ENCODE measurements at places on chromosomes 1 and 21. TPM values are rescaled to one million over a fixed set of nuclear protein-coding genes. Genes with fewer than 3 reads are reported as not detected.

DNA sequence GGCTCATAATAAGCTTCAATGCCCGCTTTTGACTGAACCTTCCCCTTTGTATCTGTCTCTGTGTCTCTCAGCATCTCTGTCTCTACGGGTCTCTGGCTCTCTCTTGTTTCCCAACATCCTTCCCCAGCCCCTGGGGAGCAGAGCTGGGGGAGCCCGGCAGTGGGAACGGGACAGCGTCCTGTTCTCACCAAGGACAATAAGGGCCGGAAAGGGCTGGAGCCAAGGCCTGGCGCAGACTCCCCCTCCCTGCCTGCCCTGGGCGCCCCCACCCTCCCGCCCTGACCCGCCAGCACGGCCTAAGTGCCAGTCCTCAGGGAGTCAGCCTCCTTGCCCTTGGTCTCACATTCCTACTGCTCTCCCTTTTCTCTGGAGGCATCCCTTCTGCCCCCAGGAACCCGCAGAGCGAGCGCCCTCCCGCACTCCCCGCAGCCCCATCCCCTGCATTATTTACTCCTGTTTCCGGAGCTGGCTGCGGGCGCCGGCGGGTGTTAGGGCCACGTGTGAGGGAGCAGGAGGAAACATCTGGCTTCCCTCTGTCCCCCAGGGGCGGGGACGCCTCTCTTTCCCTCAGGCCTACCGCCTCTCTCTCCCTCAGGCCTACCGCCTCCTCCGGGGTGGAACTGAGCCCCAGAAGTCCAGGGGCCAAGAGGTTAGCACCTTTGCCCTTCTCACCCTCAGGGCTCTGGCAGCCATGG is 6.5 kb downstream of the KRTCAP2 start:
- no peak for DNase-seq

The ST6GALNAC3 gene
- total RNA-seq: 70.7 TPM

GRCh38 chr1:206507284-206508129 is at the start of gene RASSF5:
TSS of gene RASSF5 (plus strand) at chr1:206507531. CDS start at chr1:206507603, 72 bp downstream.
- peak; percentile 34 for DNase-seq

DNA sequence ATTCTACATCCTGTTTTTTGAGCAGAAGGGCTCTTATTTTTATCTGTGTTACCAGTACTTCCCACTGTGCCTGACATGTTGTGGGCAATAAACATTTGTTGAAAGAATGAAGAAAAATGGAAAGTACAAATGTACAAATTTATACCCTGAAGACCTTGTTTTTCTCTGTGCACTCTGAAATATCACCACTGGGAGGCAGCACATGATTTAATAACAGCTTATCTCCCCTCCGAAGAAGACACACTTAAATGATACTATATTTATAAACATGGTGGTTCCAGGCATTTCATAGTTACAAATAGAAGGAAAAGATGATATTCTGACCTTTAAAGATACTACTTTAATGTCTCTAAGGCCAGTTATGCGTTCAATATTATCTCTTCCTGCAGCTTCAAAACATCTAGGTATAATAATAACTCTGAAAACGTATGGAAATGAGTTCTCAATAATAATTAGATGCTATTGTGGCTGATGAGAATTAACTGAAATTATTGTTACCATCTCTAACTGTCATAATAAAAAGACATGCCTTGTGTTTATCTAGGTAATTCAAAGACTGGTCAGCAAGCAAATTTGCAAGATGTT is 12.8 kb downstream of the DYNLT5 start:
- peak; percentile 68 for DNase-seq

- DNase-seq: no peak
Measured at GRCh38 chr1:18175530-18176377, 68.2 kb downstream of the IGSF21 start.

- no peak for DNase-seq
Measured at GRCh38 chr1:5601516-5601915, 390.7 kb downstream of the NPHP4 start.

The GPR52 gene
- 0.19 TPM for total RNA-seq

The SLC44A5 gene
- not detected for total RNA-seq

DNA sequence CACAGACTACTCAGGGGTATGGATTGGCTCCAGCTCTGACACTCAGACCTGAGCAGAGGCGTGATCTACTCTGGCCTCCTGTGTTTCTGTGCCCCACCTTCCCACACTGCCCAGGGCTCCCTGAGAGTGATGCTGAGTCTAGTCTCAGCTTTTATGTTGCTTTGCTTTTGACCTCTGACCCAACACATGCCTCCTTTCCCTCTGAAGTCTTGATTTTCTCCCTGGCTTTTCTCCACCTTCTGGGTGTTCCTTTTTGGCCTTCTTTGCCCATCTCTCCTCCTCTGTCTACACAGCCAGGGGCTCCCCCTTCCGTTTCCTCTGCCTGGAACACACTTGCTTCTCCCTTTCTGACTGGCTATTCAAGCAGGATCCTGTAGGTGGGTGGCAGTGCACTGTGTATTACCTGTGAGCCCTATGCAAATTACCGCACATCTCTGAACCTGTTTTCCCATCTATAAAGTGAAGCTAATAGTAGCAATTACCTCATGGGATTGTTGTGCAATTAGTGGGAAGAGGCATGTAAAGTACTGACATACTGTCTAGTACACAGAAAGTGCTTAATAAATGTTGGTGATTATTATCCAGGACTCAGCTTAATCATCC is 13.7 kb upstream of the MEX3A start:
- DNase-seq: no peak

- no peak for DNase-seq
Measured at GRCh38 chr1:239547987-239548386, 161.6 kb downstream of the CHRM3 start.

GRCh38 chr1:228061411-228062084 is 21.0 kb upstream of the ARF1 start:
- DNase-seq: no peak

- DNase-seq: no peak
Measured at GRCh38 chr1:3298197-3298596, 156.3 kb upstream of the ARHGEF16 start.

DNA sequence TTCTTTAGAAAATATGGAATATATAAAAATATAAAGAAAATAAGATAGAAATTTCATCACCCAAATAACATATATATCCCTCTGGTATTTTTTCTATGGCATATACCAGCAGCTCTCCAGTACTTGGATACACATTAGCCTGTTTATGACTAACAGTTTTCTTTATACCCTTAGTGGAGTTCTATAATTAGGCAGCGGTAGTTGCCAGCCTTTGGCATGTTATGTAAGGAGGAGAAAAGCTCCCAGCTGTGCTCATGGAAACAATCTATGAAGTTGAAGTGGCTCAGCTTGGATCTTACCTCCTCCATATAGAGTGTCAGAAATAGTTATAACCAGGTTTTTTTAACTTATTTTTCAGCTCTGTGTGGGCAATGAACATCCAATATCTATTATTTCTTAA is 1636.8 kb downstream of the AMY1C start:
- no peak for DNase-seq

DNA sequence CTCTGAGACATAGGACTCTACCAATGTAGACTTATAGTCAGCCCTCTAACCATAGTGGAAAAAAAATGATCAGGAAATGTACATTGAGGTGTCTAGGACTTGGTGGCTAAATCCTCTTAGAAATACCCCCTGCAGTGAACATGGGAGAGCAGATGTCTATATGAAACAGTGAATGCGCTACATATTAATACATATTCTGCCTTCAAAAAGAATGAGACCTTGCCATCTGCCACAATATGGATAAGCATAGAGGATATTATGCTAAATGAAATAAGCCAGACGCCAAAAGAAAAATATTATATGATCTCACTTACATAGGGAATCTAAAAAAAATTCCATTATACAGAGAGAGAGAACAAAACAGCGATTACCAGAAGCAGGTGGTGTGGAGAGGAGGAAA is 66.6 kb upstream of the HAO2 start:
- no peak for DNase-seq

DNA sequence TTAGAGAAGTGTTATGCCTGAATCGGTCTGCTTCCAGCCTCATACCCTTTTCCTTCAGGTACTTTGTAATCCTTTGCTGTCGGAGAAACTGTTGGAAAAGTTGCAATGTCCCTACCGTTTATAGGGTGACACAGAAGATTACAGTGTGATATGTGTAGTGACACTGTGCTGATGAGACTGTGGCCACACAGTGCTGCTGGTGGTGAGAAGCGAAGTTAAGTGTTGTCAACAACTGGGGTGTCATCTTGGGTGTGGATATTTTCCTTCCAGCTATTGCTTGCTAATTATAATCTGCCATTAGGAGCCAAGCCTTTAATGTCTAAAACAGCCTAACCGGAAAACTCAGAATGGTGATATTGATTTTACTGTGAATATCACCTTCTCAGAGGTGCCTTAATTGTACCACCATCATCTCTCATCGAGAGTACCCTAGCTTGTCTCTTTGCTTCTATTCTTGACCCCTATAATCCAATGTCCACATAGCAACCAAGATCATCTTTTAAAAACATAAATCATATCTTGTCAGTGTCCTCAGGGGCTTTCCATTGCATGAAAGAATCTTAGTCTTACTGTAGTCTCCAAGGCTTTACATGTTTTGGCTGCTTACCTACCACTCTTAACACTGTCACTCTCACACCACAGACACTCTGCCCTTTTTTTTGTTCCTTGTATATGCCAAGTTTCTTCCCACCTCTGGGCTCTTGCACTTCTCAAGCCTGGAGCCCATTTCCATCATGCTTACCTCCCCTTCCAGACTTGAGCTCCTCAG is 89.4 kb upstream of the PGD start:
- DNase-seq: no peak

The GPR153 gene
- total RNA-seq: 3.4 TPM

The NPHS2 gene
- total RNA-seq: not detected

- no peak for DNase-seq
Measured at GRCh38 chr21:39083377-39084008, 99.8 kb downstream of the PSMG1 start.

DNA sequence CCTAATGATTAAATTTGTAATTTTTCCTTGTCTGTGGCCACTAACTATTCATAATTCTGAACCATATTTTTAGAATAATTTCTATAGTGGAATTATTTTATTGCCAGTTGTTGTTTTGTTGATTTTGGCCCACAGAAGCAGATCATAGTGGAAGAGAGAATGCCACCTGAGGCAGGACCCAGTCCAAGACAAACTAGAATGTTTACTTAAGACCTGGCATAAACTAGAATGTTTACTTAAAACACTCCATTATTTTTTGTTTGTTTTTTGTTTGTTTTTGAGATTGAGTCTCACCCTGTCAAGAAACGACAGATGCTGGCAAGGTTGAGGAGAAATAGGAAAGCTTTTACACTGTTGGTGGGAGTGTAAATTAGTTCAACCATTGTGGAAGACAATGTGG is 310.2 kb downstream of the MRPL39 start:
- DNase-seq: no peak

The SPRR3 gene
- total RNA-seq: not detected
